CD4-positive, alpha-beta T cell (primary cell): ENCODE measurements at places on chromosomes 7 and 10.

DNA sequence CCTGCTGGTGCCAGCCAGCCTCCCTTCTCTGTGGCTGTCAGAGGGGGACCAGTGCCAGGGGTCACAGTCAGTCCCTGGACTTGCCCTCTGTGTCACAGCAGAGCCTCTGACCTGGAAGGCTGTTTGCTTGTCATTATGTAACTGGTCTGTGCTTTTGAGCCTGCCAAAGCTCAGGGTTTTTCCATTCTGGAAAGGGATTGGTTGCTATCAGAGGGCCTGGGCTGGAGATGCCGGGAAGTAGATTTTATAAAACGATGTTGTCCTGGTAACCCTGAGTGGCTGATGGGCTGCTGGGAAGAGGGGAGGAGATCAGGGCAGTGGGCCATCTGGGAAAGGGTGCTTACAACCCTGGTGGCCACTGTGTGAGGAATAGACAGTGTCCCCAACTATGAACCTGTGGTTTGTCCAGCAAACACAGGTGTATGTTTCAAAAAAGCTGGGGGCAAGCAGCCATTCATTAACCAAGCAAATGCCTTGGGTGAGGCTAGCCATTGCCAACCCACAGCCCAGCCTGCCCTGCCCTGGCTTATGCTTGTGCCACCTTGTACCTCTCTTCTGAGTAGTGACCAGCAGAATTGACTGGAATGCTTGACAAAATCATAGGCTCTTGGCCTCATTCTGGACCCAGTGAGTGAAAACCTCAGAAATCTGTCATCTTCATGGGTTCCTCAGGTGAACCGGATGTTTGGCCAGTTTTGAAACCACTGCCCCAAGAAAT lies 21.6 kb downstream of the SFTPD start:
- no peak for DNase-seq

DNA sequence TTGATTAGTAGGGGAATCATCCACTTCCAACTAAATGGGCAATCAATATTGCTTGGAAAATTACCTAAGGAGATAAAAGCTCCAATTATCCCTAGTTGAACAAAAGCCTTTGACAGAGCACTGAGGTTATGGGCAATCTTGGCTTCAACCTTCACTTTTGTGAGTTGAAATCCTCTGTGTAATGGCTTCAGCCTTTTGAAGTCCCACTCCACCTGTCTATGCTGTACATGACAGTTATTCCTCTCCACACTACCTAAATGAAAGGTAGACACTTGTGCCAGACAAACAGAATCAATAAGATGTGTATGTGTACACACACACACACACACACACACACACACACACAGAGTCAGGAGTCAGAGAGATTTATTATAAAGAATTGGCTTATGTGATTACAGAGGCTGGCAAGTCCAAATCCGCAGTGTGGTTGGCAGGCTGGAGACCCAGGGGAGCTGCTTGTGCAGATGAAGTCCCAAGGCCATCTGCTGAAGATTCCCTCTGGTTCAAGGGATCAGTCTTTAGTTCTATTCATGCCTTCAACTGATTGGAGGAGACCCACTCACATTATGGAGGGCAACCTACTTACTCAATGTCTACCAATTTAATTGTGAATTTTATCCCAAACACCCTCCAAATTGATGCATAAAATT lies 164.8 kb upstream of the CDC14C start:
- DNase-seq: no peak

DNA sequence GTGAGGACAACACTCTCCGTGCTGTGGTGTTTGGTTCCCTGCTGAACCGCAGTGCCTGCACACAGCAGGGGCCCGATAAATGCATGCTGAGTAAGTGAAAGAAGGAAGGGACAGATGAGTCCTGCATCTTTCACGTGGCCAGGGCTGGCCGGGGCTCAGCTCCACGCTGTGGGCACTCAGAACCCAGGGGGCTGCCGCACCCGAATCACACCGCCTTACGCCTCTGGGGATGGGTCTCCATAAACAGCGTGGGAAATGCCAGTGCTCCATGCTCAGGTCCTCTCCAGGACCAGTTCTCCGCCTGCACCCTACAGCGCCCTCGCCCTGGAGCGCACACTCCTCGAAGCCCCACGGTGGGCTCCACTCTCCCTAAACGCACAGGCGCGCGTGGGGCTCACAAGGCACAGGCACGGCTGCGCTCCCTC lies 38.1 kb downstream of the RASGEF1A start:
- DNase-seq: no peak

- no peak for DNase-seq
These were observed 177.2 kb upstream of the PCLO start for GRCh38 chr7:83339907-83340306.

GRCh38 chr10:125048094-125048864 lies 106.4 kb downstream of the ZRANB1 start:
- peak; percentile 18 for DNase-seq

GRCh38 chr10:119642556-119643111 lies 8.5 kb upstream of the BAG3 start:
- DNase-seq: peak; percentile 74

DNA sequence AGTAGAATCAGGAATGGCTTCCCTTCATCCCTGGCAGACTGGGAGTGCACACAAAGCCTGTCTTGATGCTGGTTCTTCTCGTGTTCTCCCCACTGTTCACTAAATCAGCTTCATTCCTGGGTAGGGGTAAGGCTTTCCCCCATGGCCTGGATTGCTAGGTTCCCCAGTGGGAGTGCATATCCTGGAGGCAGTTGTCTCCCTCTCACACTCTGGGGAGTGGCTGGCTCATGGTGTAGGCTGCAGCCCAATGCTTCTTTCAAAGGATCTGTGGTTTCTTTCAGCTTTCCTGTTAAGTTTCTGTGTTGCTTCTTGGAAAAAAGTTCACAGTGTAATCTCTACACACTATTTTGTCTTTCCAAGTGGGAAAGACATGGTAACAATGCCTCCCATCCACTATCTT lies 32.6 kb upstream of the ARMC3 start:
- DNase-seq: no peak

GRCh38 chr7:124930173-124930623 lies 573 bp upstream of the POT1 start:
- DNase-seq: no peak

DNA sequence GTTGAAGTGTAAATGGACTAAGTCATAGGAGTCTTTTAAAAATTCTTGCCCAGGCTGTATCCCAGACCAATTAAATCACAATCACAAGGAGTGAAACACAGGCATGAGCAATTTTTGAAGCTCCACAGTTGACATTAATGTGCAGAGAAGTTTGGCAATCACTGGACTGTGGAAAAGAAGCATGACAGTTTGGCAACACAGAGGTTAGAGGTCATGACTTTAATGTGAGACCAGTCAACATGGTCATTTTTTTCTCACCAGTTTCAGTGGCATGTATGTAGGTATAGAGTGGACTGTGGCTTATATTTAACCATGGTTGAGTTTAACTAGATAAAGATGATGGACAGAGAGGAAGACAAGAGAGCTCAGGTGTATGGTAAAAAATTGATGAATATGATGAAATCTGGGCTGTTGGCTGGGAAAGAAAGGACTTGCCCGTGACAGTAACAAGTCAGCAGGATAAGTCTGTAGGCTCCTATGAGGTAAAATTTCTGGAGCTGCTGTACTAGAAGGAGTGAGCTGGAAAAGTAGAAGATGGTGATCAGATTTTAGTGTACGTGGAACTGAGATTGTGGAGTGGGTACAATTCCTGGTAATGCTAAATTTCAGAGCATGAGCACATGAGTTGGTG lies 432.2 kb upstream of the GHITM start:
- DNase-seq: no peak

DNA sequence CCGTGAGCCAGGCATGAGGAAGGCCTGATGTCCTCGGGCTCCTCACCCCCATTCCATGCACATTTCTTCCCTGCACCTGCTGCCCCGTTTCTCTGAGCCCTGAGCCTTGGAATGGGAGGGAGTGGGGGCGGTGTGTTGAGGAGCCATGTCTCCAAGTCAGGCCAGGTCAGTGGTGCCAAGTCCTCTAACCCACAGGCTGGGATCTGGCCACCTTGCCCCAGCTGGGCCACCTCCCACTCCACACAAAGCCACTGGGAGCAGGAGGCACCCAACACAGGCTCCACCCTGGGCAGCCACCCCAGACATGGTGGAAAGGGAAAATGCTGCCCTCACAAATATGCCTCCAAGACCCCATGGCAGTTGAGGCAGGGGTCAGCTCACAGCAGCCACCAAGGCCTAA lies 27.7 kb downstream of the ZCCHC24 start:
- no peak for DNase-seq

DNA sequence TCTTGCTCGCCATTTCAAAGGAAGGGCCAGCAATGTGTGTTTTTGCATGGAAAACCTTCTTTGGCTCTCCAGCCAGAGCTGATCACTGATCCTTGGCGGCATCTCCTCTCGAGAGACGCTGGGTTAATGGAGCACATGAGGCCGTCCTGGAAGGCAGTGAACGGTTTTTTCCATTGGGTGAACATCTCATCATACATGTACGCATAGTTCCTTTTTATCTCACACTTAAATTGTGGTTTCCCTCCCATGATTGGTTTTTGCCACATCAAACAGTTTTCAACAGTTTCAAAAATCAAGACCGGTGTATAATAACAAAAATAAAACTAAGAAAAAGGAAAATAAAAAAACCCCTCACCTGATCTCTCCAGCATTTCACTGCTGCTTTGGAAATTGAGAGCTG lies 276.4 kb downstream of the TCF7L2 start:
- peak; percentile 33 for DNase-seq

DNA sequence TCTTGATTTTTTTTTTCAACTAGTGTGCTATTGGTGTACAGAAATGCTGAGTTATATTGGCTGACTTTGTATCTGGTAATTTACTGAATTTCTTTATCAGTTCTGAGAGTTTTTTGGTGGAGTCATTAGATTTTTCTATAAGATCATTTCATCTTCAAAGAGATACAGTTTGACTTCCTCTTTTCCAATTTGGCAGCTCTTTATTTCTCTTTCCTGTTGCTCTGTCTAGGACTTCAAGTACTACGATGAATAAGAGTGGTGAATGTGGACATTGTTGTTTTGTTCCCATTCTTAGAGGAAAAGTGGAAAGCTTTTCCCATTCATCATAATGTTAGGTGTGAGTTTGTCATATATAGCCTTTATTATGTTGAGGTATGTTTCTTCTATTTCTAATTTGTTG lies 50.2 kb downstream of the LOXL4 start:
- no peak for DNase-seq

GRCh38 chr7:64885520-64886240 lies 17.4 kb upstream of the ZNF273 start:
- DNase-seq: no peak

DNA sequence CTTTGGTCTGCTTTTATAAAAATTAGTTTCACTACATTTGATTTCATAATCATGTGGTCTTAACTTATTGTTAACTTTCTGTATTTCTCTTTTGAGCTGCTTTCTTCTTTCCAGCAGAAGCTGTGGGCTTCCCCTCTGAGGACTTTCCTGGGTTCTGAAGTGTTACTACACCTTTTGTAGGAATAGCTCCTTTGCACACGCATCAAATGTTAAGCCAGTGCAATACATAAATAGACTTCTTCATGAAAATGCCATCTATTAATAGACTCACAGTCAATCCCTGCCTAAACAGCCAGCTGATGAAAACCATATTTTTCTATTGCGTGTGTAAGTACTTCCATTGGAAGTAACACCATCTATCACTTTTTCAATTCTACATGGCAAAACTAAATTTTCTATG lies 1.5 kb downstream of the ABCB4 start:
- no peak for DNase-seq

DNA sequence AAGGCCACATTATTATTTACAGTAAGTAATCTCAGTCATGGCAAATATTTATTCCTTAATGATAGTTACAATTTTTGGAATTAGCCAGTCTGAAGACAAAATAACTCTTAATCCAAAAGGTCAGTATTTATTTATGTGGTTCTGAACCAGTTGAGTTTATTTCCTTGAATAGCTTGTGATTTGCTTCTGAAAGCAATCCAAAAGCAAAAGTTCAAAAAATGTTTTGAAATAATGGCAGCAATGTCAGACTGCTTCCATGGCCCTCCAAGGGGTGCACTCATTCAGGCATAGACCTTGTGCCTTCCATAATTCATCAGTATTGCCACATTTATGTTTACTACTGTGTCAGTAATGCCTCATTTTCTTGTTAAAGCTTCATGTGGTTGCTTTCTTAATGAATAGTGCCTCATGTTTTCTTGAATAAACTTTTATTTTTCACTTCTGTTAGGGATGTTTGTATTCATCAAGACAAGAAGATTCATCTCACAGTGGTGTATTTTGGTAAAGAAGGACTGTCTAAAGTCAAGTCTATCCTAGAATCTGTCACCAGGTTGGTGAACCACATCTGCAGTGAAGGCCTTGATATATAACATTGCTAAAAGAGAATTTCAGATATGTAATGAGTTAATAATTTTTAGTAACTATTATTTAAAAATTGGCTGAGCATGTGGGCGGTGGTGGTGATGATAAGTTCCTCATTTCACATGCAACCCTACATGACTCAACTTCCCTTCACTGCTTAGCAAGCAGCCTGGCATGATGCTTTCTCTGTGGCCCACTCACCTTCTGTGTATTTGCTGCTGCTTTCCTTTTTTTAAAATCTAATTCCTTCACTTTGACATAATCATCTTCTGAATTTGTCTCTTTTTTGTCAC lies 22.0 kb downstream of the CSGALNACT2 start:
- DNase-seq: no peak

- no peak for DNase-seq
These were observed 751.9 kb upstream of the POT1 start for GRCh38 chr7:125681508-125681907.

DNA sequence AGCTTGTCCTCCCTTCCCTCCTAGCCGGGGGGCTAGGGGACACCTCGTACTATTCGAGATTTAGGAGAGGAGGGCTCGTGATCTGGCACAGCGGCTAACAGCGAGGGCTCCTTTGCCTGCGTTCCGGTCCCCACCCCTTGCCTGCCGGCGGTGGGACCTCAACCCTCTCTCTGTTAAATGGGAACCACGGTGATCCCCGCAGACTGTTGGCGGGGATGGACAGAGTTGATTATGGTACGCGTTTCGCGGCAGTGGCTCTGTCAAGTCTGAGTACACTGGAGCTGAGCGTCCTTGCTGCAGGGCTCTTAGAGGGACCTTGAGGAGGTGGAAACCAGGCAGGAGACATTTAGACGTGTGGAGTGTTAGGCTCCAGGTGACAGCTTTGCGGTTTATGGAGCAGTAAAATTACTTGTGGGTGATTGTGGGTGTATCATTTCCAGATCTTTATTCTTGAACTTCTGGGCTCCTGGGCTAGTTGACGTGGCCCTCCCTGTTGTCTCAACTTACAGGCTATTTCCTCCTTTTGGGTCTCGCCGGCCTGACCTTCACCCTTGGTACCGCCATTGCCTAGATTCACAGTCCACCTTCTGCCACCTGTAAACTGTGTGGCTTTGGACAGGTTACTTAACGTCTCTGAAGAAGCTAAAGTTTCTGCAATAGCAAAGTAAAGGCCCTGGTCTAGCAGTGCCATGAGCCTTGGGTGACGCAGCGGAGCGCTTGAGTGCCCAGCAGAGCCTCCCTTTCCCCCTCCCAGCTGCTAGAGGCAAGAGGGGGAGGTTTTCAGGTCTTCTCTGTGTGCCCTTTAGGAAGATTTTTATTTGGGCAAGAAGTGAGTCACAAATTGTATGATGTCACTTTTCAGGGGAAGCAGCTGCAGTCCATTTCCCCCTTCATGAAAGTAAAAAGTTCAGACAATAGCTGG lies 739 bp downstream of the CASP7 start:
- DNase-seq: peak; percentile 68
